Nephron progenitor cell (in vitro differentiated cells): ENCODE measurements at places on chromosomes 11 and 22.

- no peak for DNase-seq
These were observed 237.8 kb downstream of the TBC1D22A start for GRCh38 chr22:47000256-47000655.

- DNase-seq: no peak
These were observed 37.0 kb upstream of the FTH1 start for GRCh38 chr11:62004473-62004872.

GRCh38 chr11:24253237-24253760 lies 243.6 kb upstream of the LUZP2 start:
- no peak for DNase-seq

DNA sequence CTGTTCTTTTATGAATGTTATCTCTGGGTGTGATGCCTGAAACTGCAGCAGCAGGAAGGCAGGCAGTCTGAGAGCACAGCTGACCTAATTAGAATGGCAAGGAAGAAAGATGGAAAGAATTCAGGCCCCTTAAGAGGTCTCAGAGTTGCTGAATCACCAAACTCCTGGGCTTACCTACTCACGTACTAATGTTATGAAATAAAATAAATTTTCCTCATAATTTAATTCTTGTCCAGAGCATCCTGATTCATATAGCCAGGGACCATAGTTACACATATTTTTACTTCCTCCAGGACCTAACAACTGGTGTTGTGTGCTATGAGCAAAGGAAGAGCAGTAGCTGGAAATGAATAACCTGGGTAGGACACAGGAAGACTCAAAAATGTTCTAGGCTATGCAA lies 41.9 kb downstream of the SNX19 start:
- DNase-seq: no peak

DNA sequence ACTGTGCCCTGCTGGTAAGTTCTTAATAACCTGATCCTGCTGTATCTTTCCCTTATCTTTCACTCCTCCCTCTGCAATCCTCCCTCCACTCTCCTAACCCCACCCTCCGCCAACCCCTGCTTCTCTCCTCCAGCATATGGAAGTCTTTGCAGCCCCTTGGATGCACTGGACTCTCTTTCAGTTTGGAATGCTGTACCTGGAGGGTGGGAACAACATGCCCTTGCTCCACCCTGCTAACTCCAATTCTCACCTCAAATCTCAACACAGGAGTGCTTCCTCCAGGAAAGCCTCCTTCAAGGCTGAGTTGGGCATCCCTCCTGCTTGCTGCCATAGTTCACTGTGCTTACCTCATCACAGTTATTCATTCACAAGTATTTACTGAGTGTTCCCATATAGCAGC lies 52.8 kb upstream of the LDLRAD3 start:
- no peak for DNase-seq

- no peak for DNase-seq
These were observed 26.5 kb downstream of the ATXN10 start for GRCh38 chr22:45698094-45698493.

GRCh38 chr11:30573951-30574350 lies 12.2 kb downstream of the MPPED2 start:
- DNase-seq: no peak

- no peak for DNase-seq
These were observed 865.3 kb downstream of the TBC1D22A start for GRCh38 chr22:47627556-47628253.

- DNase-seq: no peak
These were observed 378.4 kb downstream of the DDX10 start for GRCh38 chr11:109043315-109043714.

DNA sequence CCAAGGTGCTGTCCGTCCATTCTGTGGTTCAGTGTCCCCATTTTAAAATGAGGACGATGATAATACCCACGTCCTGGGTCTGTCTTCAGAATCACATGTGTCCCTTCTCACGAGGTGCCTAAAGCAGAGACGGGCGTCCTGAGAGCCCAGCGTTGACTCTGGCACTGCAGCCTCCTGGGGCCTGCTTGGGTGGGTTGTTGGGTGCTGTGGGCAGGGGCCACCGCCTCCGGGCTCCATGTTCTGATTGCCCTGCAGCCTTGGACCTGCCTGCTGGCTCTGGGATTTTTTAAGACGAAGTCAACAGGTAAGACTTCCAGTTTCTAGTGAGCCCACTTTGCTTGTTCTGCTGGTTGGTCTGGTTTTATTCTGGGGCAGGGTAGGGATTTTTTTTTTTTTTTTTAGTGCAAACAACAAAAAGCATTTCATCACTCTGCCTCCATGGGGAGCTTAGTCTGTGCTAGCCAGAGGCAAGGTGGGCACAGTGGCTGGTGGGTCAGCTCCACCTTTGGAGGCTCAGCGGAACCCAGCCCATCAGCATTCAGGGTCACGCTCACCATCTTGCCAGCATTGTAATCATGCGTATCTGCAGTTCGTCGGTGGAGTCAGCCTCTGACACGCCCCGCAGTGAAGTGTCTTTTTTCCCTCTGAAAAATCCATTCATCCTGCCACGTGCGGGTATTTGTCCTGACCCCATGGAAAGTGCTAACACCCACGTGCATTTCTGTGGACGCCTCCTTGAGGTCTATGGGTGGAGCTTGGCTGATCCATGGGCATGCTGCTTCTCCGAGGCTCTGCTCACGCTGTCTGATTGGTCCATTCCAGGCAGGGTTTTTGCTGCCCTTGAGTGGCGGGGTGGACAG lies 28.3 kb downstream of the NADSYN1 start:
- no peak for DNase-seq
